ENCODE measurements at places on chromosomes 2 and 18.

DNA sequence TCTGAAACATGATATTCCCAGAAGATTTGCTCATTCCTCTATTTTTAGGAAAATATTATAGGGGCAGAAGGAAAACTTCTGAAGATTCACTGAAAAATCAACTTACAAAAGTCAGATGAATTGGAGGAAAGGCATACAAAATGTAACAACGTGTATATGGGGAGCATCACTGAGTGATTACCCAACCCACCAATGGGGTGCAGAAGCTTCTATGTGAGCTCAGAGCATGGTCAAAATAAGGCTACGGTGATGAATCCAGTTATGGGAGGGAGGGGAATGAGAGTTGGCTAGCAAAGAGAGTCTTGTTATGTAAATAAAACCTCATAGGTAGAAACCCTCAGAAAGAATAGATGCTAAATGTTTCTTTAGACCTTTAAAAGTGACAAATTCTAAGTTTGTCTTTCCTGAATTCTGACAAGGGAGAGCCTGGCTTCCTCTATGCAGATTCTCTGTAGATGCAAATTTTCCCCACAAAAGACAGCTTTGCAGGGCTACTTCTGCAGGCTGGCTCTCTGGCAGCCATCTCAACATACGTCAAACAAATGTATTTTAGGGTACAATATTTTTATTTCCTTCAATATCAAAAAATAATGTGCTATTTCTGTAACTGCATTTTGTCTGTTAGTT, 171.4 kb upstream of the NDUFV2 start:
- DNase-seq: no peak

GRCh38 chr18:11728249-11728648, 39.2 kb downstream of the GNAL start:
- no peak for DNase-seq

DNA sequence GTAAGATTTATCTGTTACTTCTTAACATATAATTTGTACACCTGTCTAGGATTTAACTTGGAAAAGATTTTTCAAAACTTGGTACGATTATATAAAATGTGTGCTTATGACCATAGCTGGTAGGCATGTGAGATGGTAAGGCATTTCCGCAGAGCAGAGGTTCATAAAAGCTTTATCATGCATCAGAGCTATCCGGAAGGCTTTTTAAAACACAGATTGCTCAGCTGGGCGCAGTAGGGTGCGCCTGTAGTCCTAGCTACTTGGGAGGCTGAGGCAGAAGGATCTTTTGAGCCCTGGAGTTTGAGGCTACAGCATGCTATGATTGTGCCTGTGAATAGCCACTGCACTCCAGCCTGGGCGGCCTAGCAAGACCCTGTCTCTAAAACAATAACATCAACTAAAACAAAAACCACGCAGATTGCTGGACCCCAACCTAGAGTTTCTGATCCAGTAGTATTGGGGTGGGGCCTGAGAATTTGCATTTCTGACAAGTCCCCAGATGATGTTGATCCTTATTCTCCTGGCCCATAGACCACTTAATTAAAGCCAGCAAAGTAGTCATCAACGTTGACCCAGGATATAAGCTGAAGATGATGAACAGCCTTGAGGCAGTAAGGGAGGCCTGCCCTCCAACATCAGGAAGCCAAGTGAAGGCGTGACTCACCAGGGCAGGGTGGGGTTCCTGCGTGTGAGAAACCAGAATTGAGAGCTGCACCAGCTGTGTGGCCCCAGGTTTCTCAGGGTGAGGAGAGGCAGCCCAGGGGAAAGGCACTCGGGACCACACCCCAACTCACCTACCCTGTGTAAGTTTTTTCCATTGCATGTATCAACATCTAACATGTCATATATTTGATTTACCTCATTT, 21.6 kb upstream of the SLC20A1 start:
- peak; percentile 54 for DNase-seq

DNA sequence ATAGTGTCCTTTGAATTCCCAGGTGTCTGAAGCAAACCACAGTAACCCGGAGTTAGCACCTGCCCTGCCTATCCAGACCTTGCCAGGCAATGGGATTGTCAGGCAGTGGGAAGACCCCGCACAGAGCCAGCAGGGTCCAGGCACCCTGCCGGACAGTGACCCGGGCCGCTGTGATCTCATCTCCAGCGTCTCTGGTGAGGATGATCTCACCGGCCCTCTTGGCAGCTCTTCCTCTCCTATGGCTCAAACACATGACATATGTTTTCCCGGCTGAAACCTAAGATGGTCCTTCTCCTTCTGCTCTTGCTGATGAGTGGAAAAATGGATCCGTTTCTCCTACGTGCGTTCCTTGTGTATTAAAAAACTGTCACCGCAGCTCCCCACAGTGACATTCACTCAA, 75.1 kb downstream of the ACOXL start:
- DNase-seq: no peak

DNA sequence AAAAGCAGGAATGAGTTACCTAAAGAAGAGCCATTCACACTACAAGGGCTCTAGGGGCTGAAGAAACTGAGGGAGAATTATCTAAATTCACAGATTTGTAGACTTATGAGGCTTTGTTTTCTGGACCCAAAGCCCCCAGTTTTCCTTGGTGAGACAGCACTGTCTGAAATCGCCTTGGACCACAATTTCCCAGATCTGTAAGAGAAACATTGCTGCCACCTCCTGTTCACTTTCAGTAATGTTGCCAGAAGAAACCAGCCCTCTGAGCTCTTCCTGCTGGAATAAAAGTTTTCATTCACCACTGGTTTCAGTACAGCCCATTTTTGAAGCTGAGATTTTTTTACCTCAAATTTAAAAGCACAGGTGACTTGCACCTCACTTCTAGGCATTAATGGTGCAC, 169.2 kb downstream of the CDH20 start:
- no peak for DNase-seq

DNA sequence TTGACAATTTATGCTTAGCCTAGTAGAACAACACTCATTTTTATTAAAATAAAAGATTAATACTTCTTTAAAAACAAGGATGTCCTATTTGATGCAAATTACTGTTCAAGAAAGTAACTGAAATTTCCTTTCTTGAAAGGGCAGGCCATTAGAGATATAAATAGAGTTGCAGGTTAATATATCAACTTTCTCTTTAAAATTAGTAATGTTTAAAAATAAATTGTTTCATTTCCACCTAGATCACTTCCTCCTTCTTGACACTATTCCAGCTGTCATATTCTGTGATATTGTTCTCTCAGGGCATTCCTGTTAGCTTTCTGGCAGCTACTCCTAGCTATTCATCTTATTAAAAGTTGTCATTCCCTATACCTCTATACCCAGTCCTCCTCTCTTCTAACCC, 357.9 kb upstream of the NRP2 start:
- no peak for DNase-seq

- no peak for DNase-seq
Measured at GRCh38 chr18:62282188-62282629, 42.9 kb upstream of the TNFRSF11A start.

- no peak for DNase-seq
Measured at GRCh38 chr18:8333961-8334360, 275.3 kb upstream of the RAB12 start.

GRCh38 chr2:203191961-203192360, 46.9 kb upstream of the CYP20A1 start:
- no peak for DNase-seq

DNA sequence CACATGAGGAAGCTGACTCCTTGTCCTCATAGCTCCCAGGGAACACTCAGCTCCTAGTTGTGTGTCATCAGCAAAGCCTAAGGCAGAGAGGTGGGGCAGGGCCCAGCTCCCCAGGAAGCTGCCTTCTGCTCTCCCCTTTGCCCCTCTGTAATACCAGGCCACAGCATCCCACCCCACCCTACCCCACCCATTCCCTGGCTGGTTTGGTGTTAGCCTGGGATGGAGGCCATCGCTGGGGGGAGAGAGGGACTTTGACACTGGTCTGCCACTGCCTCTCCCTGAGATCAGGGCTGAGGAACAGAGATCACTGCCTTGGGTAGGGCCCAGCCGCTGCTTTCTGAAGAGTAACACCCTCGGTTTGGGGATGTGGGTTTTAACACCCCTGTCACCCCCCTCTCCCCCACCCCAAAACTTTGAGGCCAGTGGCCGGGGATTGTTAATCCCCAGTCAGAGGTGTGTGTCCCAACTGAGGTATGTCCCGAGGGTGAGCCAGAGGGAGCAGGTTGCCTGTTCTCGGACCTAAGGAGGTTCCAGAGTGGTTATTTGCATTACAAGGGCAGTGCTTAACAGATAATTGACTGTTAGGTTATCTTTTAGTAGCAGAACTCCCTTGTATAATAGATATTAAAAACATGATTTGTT, 41.4 kb downstream of the TET3 start:
- no peak for DNase-seq

DNA sequence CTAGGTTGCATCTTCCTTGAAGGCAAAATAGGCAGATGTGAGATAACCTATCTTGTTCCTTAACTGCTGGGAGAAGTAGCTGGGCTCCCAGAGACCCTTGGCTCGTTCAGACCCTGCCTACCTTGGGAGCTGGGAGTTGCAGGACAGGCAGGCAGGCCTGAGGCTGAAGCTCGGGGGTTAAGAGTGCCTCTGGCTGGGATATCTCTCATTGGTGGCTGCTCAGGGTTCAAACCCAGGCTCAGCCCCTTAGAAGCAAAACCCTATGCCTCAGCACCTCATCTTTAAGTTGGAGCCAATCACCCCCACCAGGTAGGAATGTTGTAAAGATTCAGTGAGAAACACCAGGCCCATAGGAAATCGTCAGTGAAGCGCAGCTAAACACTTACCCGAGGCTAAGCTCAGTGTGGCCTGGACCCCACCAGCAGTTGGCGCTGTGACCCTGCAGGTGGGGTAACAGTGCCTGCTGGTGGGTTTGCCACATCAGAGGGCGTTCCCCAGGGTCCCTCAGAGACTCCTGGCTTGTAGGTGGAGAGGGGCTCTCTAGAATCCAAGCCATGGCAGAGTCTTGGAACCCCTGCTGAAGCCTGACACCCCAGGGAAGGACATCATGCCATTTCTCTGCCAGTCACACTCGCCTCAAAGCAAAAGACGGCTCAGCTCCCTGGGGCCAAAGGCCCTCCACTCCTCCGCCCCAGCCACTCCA, 54.6 kb upstream of the GPR17 start:
- DNase-seq: peak; percentile 27

DNA sequence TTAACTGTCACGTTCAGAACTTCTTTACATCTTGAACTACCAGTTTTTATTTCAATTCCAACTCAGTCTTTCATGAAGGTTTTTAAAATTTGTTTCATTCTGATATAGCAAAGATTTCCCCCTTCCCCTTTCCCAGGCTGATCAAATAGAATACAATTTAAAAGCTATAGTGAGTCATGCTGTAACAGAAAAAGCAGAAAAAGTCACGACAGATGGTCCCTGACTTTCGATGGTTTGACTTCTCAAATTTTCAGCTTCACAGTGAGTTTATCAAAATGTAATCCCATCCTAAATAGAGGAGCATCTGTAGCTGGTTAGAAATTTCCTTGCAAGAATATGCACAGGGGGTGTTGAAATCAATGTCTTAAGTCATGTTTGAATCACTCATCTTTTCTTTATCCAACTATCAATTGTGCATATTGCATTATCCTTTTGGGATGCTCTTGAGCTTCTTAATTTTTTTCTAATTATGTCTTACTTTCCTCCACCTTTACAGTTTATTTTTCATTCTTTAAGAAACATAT, 500.3 kb downstream of the LRP1B start:
- DNase-seq: no peak

DNA sequence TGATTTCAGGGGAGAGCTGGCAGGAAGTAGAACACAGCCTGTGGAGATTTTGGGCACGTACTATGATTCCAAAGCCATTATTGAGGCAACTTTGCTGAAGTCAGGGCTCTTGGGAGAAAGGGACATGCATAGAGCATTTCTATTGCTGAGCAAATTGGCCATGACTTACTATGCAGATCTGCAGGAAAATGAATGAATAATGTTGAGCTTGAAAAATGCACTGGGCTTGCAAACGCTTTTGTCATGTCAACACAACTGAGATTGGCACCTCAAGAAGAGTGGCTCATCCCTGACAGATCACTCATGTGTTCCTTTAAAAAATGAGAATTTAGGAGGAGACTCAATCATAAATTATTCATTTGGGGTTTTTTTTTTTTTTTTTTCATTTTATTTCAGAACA, 230.5 kb downstream of the MBD2 start:
- no peak for DNase-seq

DNA sequence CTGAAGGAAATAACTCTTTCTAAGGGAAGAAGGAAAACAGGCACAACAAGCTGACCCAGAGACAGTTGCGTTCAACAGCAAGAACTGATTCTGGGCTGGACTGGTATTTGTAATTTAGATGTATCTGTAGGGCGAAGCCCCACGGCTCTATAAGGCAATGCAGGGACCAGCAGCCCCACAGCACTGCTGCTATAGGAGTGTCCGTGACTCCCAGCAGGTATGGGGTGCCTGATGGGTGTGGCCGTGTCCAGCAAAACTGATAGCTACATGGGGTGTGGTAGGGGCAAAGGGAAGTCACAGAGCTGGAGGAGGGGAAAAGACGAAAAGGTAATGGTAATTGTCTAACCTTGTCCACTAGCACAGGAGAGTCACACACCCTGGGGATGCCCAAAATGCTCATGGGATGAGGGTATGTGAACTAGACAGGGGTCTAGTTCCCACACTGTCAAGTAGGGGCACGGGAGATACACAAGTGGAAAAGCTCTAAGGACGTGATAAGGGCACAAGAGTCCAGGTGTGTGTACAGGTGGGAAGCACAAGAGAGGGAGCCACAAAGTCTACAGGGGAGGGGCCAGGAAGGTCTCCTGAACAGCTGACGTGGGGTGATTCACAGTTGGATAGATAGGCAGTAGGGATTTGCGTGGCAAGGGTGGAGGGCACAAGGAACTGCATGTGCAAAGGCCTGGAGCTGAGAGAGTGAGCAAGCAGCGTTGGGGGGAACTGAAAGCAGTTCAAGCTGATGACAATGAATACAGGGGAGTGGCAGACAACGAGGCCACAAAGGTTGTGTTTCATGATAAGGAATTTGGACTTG, 48.5 kb upstream of the ASPRV1 start:
- no peak for DNase-seq

DNA sequence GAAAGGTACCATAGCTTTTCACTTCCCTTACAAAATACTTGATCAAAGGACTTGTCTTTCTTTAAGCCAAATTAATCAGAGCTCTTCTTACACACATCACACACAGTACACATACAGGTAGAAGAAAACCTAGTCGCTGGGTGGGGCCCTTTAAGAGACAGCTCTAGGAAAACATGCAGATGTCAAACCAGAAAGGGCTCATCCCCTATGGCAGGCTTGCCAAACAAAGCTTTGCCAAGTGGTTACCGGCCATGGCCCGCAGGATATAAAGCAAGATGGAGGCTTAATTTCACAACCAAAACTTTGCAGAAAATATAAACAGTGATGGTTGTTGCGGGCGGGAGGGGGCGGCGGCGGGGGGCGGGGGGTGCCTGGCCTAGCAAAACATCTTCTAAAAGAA, 2156.0 kb upstream of the PIK3C3 start:
- DNase-seq: no peak

- no peak for DNase-seq
Measured at GRCh38 chr2:216768908-216769411, 73.6 kb upstream of the IGFBP5 start.

GRCh38 chr2:70799706-70800105, 9.3 kb upstream of the FIGLA start:
- DNase-seq: no peak
